ENCODE measurements at places on chromosomes 2 and 18. TPM values are rescaled to one million over a fixed set of nuclear protein-coding genes. Genes with fewer than 3 reads are reported as not detected.

Gene MEIS1
- total RNA-seq = 107 TPM

Gene ARHGEF4
- total RNA-seq = 22.1 TPM

Gene CCT7
- 446 TPM for total RNA-seq

Gene DSC2
- total RNA-seq = 10.2 TPM

Gene SOX11
- total RNA-seq = 201 TPM

Gene TCF23
- total RNA-seq = not detected

Gene KIAA2012
- 0.07 TPM for total RNA-seq

DNA sequence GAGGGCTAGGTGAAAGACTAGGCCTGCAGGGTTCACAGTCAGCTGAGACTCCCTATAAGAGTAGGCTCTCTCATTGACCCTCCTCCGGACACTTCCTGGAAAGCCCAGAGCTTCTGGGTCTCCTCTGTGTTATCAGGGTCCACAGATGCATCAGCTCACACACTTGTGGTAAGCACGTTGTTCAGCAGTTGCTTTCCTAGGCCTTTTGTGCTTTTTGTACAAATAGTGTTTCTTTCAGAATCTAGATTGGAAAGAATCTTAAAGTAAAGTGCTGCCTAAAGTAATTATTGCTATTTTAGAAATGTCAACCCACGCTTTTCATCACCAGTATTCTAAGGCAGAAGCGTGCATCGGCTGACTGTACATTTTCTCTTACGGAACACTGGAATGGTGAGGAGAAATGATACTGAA is 15.5 kb downstream of the SLC9A2 start:
- no peaks in the 10 kb centered on the region for H3K4me1 ChIP-seq
- H3K36me3 ChIP-seq = no peaks in the 10 kb centered on the region
- no peak for DNase-seq
- H3K27me3 ChIP-seq = peaks cover 3% of the 10 kb centered on the region
- H3K4me3 ChIP-seq = no peak overlapping the region

DNA sequence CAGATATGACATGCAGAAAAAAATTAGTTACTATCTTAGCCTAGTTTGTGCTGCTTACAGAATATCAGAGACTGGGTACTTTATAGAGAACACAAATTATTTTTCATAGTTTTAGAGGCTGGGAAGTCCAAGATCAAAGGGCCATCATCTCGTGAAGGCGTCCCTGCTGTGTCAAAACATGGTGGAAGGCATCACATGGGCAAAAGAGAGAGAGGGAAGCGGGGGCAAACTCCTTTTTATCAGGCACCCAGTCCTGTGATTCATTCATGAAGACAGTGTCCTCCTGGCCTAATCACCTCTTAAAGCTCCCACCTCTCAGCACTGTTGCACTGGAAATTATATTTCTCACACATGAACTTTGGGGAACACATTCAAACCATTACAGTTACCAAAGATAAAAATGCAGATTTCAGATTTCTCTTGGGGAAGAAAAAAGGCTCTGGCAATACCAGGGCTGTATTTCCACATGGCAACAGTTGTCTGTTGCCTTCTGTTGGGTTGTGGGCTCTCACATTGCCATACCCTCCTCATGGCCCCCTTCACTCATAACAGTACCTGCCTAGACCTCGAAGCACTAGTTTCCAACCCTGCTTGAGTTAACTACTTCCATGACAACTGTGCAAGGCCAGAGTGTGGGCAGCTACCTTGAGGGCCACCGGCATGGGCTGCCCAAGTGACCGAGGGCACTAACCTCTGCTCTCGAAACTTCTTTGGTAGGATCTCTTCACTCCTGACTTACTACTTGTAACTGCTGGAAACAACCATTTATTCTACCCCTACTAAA is 2.7 kb upstream of the ACTR3 start:
- peak overlapping the region; percentile 71 for H3K4me3 ChIP-seq
- no peaks in the 10 kb centered on the region for H3K27me3 ChIP-seq
- peaks cover 6% of the 10 kb centered on the region for H3K36me3 ChIP-seq

DNA sequence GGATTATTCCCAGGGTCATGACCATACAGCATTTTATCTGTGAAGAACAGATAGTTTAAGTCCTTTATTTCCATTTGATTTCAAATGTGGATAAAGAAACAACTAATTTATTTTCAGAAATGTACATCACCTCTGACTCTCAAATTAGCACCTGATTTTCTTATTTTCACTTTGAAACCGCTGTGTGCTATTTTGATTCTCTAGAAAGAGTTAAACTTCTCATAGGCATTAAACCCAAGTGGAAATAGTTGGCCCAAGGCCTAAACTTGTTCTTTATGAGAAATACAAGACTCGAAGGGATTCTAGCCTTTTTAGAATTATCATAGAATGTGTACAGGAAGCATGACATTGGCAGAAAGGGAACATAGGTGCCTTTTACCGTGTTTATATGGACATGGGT is 41.5 kb upstream of the LTBP1 start:
- no peak overlapping the region for H3K27ac ChIP-seq
- no peak for DNase-seq
- no peaks in the 10 kb centered on the region for H3K36me3 ChIP-seq
- peaks cover 8% of the 10 kb centered on the region for H3K4me1 ChIP-seq
- H3K27me3 ChIP-seq = no peaks in the 10 kb centered on the region

DNA sequence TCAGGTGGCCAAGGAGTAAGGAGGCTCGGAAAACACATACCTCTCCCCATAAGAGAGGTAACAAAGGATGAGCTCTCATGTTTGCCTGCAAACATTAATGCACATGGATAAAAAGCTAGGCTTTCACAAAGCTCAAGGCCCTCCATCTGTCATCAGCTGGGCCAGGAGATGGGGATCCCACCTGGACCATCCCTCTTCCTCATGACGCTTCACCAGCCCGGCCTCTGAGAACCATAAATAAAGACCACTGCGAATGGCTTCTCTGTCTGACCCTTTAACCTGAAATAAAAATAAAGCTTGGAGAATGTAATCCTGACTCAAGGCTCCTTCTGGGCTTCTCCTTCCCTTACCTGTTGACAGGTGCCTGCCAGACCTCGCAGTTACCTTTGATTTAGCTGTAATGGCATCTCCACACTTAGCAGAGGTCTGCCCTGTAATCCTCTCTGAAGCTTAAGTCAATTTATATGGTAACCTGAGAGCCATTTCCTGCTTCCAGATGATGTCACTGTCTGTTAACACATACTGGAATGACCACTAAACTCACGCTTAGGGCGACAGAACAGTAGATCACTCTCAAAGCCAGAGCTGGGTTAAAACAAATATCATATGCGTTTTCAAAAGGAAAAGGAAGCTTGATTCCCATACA is 29.3 kb upstream of the FOXI3 start:
- no peak for DNase-seq
- H3K4me3 ChIP-seq = no peak overlapping the region
- no peaks in the 10 kb centered on the region for H3K4me1 ChIP-seq
- H3K36me3 ChIP-seq = no peaks in the 10 kb centered on the region

- H3K27ac ChIP-seq = no peak overlapping the region
- H3K36me3 ChIP-seq = peaks cover 10% of the 10 kb centered on the region
- no peak for DNase-seq
- no peaks in the 10 kb centered on the region for H3K27me3 ChIP-seq
- peaks cover 12% of the 10 kb centered on the region for H3K4me1 ChIP-seq
Observed at GRCh38 chr18:49101236-49101635, 150.5 kb upstream of the SMAD7 start.

DNA sequence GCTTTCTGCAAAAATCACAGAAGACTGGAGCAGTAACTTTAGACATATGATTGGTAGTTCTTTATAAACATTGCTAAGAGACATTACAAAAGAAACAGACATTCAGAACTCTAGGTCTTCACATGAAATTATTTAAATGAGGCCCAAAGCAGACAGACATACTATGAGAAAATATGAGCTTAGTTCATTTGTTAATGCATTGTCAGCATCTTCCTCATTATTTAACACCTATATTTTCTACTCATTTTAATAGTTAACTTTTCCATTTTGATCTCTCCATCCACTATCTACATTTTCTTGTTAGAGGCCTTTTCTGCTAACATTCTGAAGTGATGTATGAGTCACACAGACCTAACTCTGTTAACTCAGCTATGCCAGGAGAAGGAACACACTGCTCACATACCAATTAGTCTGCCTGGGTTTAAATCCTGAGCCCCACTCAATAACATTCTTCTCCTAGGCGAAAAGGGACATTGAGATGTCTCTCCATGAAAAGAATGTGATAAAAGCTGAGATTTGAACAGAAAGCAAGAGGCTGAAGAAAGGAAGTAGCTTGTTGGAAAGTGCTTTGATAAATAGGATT is 400.3 kb upstream of the PKDCC start:
- H3K4me1 ChIP-seq = no peaks in the 10 kb centered on the region
- H3K4me3 ChIP-seq = no peak overlapping the region
- H3K36me3 ChIP-seq = no peaks in the 10 kb centered on the region
- H3K27ac ChIP-seq = no peak overlapping the region
- no peaks in the 10 kb centered on the region for H3K27me3 ChIP-seq

GRCh38 chr2:59761966-59762365 is 791.5 kb downstream of the BCL11A start:
- no peaks in the 10 kb centered on the region for H3K27me3 ChIP-seq
- no peak for DNase-seq
- no peaks in the 10 kb centered on the region for H3K36me3 ChIP-seq
- H3K4me3 ChIP-seq = no peak overlapping the region

DNA sequence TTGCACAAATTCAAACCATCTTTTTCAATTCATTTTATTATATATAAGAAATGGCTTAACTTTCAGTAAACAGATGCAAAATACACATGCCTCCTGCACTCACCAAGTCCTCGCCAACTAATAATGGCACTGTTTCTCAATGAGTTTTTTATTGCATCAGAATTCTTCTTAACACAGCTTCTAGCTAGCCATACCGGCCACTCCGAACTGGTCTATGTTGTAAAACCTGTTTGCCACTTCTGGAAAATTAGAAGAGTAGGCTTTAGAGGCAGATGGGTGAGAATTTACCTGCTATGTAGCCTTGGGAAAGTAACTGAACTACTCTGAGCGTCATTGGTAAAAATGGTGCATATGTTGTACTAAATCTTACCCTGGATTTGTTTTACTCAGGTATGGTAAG is 100.6 kb upstream of the LHCGR start:
- H3K4me3 ChIP-seq = no peak overlapping the region
- H3K27ac ChIP-seq = no peak overlapping the region

DNA sequence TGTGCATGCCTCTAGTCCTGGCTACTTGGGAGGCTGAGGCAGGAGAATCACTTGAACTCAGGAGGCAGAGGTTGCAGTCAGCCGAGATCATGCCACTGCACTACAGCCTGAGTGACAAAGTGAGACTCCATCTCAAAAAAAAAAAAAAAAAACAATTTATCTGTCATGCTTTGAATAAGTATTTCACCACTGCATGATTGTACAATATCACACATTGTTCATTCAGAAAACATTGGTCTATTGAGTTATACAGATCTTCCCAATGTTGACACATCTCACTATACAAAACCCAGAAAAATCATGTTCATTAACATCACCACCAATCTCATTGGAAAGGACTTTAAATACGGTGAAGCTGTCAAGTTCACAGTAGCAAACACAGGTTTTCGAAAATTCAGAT is 46.8 kb upstream of the PPM1B start:
- H3K27ac ChIP-seq = no peak overlapping the region
- no peaks in the 10 kb centered on the region for H3K36me3 ChIP-seq
- DNase-seq = no peak
- no peaks in the 10 kb centered on the region for H3K27me3 ChIP-seq
- no peak overlapping the region for H3K4me3 ChIP-seq
- H3K4me1 ChIP-seq = no peaks in the 10 kb centered on the region

GRCh38 chr18:9851511-9851910 is 34.3 kb upstream of the TXNDC2 start:
- no peaks in the 10 kb centered on the region for H3K27me3 ChIP-seq
- H3K4me1 ChIP-seq = no peaks in the 10 kb centered on the region
- H3K27ac ChIP-seq = no peak overlapping the region
- H3K4me3 ChIP-seq = no peak overlapping the region
- no peak for DNase-seq

DNA sequence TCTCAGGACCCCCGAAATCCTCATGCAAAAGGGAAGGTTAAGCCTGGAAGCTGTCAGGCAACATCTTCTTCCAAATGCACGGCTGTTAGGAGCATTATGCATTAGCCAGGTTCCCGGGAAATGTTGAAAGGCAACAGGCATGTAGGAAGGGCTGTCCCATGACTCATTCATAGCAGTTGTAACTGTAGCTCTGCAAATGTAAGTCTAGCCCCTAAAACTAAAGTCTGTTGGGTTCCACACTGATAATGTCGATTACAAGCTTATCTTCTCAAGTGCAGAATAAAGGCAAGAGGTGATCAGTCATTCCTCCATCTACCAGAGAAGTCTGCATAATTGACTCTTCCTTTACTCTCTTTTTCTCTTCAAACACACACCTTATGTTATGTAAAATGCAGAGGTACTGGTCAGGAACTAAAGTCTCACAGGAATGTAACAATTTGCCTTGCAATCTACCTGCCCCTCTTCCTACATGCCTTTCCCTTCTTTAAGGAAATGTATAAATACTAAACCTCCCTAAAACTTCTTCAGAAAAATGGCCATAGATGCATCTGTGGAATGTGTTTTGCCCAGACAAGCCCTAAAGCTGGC is 99.8 kb downstream of the AKAIN1 start:
- H3K27ac ChIP-seq = no peak overlapping the region
- H3K27me3 ChIP-seq = peaks cover 3% of the 10 kb centered on the region
- no peak for DNase-seq
- no peaks in the 10 kb centered on the region for H3K36me3 ChIP-seq
- no peak overlapping the region for H3K4me3 ChIP-seq

GRCh38 chr18:37270038-37270665 is 295.4 kb downstream of the CELF4 start:
- H3K4me1 ChIP-seq = no peaks in the 10 kb centered on the region
- H3K4me3 ChIP-seq = no peak overlapping the region
- peaks cover 19% of the 10 kb centered on the region for H3K27me3 ChIP-seq
- no peaks in the 10 kb centered on the region for H3K36me3 ChIP-seq
- DNase-seq = peak; percentile 80

- H3K36me3 ChIP-seq = no peaks in the 10 kb centered on the region
- peaks cover 6% of the 10 kb centered on the region for H3K4me1 ChIP-seq
- H3K27ac ChIP-seq = no peak overlapping the region
- peaks cover 43% of the 10 kb centered on the region for H3K27me3 ChIP-seq
Observed at GRCh38 chr2:170408461-170409163, 230.7 kb downstream of the MYO3B start.

GRCh38 chr18:41216341-41217003 is 738.6 kb upstream of the PIK3C3 start:
- H3K4me1 ChIP-seq = no peaks in the 10 kb centered on the region
- H3K27me3 ChIP-seq = no peaks in the 10 kb centered on the region
- H3K27ac ChIP-seq = no peak overlapping the region
- no peaks in the 10 kb centered on the region for H3K36me3 ChIP-seq
- no peak overlapping the region for H3K4me3 ChIP-seq
